ENCODE measurements at places on chromosomes 7 and 10.
A peak's percentile ranks its signal among the peaks of the same experiment; 100 is the strongest.

- DNase-seq, result no peak
Measured at GRCh38 chr10:5633166-5633749, 33.1 kb downstream of the ASB13 start.

- DNase-seq, result no peak
Measured at GRCh38 chr7:108347616-108348015, 108.6 kb downstream of the NRCAM start.

- DNase-seq, result no peak
Measured at GRCh38 chr7:452226-452751, 67.4 kb downstream of the PDGFA start.

DNA sequence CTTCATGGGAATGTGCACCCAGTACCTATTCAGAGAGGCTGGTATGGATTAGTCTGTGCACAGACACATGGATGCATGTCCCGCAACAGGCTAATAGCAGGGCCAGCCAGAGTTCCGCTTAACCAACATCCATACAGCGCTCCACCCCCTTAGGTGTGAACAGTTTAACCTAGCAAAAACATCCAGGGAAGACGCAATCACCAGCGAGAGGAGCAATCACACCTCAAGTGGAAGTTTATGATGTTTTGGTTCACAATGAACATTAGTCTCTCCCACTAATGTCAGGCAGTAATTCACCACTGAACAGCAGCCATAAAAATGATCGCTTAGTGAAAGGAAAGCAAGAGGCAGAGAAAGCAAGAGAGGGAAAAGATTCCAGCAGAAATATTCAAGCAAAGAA lies 91.1 kb downstream of the PLXNA4 start:
- peak; percentile 21 for DNase-seq

DNA sequence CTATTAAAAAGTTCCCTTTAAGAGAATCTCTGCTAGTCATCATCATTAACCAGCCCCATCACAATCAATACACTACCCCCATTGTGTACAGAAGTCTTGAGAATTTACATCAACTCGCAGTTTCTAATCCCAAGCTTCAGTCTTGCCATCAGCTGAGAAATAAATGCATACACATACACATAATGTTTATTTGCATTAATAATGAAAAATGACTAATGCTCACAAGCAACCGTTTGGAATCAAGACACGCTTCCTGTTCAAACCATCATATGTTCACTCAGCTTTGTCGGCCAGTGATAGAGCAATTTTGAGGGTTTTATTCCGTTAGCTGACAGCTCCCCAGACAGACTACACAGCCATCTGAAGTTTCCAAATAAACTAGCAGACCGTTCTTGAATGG lies 287.1 kb downstream of the SFMBT2 start:
- no peak for DNase-seq

- DNase-seq, result no peak
Measured at GRCh38 chr10:76778914-76779795, 858.5 kb downstream of the KCNMA1 start.

DNA sequence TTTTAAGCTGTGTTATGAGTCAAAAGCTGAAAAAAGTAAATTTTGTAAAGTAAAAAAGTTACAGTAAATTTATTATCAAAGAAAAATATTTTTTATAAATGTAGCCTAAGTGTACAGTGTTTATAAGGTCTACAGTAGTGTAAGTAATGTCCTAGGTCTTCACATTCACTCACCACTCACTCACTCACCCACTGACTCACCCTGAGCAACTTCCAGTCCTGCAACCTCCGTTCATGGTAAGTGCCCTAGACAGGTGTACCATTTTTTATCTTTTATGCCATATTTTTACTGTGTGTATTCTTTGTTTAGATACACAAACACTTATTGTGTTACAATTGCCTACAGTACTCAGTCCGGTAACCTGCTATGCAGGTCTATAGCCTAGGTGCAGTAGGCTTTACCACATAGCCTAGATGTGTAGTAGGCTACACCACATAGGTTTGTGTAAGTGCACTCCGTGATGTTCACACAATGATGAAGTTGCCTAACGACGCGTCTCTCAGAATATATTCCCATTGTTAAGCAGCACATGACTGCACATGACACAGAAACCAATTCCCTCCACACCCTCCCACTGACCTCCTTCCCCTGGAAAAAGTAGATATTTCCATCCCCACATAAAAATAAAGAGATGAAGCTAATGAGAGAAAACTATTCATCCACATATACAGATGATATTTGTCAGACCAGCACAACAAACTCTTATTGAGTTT lies 44.8 kb upstream of the FGL2 start:
- no peak for DNase-seq

GRCh38 chr10:3172081-3172445 lies 519 bp downstream of the PITRM1 start:
- DNase-seq, result no peak

- no peak for DNase-seq
Measured at GRCh38 chr7:37786741-37787569, 61.4 kb upstream of the NME8 start.

- DNase-seq, result no peak
Measured at GRCh38 chr10:72242675-72243074, 26.6 kb upstream of the ASCC1 start.

DNA sequence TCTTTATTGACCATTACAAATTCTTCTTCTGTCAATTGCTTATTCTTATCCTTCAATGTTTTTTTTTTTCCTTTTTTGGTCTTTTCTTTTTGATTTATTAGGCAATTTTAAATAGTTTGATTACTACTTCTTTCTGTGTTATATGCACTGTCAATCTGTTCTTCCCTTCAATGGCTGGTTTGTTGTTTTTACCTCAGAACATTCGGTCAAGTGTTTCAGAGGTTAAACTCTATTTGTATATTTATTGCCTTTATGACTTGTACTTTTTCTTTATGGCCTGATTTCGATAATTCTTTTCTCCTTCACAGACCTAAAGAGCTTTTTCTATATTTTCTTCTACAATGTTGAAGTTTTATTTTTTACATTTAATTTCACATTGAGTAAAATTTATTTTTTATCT lies 171.5 kb upstream of the AKR1E2 start:
- no peak for DNase-seq

DNA sequence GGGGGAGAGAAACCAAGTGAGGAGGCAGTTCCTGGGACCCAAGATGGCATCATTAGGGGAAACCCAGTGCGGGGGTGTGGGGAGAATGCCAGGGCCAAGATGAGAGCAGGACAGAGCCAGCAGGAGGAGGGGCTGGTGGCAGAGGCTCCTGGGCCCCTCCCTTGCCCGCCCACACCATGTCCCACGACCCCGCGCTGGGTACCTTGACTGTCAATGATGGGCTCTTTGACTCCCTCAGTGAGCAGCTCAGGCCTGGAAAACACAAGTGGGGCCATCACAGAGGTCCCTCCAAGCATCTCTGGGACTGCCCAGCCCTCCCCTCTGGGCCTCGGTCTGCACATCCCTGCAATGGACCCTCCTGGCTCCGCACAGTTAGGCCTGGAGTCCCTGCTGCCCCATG lies 75.4 kb downstream of the RABGEF1 start:
- DNase-seq, result no peak

- no peak for DNase-seq
Measured at GRCh38 chr7:74511345-74511744, 57.6 kb downstream of the GTF2IRD1 start.

DNA sequence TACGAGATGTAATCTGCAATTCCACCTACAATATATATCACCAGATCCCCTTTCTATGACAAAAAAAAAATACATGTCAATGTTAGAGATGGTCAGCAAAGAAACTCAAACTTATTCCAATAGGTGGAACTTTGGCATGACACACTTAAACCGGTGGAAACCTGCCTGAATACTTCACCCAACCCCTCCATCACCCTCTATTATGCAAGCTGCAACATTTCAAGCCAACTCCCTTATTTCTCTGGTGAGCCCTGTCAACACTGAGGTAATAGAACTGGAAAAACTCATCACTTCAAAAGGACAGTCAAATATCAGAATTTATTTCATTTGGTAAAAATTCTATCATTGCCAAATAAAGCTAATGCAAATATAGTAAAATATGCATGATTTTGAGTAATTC lies 3.6 kb downstream of the ZNF438 start:
- no peak for DNase-seq
